ELF-1 (cell line): ENCODE measurements at places on chromosomes 4 and X.

DNA sequence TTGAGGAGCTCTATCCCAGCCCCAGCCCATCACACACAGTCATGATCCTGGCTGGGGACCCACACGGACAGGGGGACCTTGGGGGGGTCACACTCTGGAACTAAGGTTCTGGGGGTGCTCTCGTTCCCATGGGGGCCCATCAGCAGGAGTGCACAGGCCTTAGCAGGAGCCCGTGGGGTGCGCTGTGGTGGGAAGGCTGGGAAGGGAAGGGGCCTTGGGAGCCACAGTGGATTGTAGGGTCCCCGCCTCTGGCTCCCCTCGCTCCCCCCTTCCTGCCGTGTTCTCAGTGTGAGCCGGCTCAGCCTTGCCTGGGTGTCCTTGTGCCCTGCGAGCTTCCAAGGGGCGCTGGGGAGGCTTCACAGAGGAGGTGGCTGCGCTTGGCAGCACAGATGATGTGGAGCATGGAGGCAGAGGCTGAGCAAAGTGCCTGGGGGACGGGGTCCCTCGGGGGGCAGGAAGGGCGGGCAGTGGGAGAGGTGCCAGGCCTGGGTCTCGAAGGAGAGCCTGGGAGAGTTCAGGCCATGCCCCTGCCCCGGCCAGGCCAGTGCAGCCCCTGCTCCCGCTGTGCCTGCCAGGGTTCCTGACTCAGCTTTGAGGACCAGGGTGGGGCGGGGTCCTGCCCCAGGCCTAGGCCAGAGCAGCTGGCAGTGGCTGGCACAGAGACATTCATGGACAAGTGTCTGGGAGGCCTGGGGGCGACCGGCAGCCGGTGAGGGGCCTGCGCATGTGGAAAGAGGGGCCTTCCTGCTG is 5.5 kb upstream of the HGFAC start:
- no peak for DNase-seq

DNA sequence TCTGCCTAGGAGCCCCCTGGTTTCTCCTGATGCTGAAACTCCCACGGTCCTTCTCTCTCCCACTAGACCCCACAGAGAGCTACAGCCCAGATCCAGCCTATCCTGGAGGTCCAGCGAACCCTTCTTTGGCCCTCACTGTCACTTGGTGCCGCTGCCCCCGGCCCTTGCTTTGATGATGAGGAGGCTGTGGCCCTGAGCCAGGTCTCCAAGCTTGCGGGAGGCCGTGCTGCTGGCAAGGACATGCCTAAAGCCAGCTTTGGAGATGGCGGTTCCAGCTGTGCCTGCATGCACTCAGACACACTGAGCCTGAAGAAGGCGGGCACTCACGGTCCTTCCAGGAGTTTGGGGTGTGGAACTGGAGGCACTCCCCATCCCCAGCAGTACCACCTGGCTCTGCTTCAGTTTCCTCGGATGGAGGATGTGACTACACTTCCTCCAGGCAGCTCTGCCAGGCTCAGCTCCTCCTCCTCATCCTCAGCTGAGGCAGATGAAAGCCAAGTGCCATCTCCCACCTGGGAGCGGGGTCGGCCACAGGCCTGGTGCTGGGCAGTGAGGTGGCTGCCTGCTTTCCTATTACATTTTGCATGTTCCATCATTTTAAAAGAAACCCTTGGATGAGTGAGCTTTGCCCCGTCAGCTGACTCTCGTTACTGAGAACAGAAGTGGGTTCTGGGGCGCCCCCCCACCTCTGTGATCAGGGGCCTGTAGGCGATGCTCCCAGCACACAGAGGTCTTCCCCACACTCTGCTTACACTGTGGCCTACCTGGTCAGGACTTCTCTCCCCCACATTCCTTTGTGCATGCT is 9.0 kb downstream of the TNIP2 start:
- no peak for DNase-seq

DNA sequence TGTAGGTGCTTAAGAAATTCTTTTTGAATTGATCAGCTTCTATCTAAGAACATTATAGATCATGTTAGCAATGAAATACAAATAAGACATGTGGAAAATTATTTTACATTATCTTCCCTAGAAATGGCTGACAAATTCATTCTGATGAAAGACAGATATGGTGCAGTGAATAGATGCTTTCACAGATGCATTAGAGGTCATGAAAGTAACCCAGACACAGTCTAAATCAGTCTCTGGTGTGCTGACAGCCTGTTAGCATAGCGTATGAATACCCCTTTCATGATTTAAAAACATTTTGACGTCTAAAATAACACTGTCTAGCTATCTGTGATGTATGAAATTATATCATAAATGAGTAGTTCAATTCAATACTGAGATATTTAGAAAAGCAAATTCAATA is 180.9 kb downstream of the UNC5C start:
- DNase-seq = no peak

GRCh38 chrX:72045141-72045540 is 86.6 kb downstream of the RTL5 start:
- no peak for DNase-seq

GRCh38 chrX:3263681-3264126 is 82.7 kb downstream of the MXRA5 start:
- no peak for DNase-seq

DNA sequence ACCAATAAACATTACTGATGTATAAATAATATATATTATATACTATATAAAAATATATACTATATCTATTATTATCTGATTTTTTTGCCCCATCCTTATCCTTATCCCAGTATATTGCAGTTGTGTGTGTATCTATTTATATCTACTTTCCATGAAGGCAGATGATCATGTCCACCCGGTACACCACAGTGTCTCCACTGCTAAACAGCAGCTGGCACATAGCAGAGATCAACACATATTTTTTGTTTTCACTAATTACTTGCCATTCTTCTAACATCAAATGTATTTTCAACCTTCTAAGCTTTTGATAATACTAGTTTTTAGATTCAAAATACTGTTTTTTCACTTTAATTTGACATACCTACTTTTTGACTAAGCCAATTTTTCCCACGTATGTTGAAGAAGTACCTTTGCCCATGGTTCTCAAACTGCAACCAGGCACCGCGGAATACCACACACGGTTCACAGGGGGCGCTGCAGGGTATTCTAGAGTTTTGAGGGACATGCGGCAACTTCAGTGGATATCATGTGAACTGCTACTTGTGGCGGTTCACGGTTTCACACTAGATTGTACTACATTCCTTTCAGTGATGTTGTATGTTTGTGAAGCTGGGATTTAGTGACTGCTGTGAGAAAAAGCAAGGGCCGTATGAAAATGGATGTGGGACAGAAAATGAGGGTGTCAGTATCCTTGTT is 182.5 kb upstream of the NPY2R start:
- peak; percentile 74 for DNase-seq

DNA sequence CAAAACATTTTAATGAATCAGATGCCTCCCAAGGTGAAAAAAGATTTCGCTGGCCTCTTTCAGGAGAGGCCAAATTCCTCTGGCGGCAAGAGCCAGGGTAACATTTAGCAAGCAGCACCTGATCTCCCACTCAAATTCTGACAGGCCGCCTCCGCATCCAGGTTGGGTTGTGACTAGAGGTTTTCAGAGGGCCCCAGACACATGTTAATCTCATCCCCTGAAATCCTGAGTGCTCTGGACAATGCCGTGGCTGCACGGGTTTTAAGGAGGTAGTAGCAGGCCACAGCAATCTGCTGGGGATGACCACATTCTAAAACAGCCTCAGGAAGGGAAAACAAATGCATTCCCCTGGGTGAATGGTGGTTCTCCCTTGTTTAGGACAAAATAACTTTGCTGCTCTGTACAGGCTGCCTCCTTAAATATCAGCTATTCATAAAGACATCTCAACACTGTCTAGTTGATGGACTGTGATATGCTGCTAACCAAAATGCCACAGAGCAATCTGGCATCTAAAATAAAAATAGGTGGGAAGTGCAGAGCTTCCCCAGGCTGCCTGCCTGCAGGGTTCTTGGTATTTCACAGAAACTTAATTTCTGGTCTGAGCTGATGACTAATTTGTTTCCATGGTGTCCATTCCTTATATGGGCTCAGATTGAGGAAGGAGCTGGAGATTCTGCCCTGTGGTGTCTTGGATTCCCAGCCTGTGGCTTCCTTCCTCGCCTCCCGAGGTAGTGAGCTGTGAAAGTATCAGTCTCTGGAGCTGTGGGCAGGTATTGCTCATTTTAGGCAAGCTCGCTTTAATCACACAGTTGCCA is 202.0 kb downstream of the DCLK2 start:
- DNase-seq = peak; percentile 55

DNA sequence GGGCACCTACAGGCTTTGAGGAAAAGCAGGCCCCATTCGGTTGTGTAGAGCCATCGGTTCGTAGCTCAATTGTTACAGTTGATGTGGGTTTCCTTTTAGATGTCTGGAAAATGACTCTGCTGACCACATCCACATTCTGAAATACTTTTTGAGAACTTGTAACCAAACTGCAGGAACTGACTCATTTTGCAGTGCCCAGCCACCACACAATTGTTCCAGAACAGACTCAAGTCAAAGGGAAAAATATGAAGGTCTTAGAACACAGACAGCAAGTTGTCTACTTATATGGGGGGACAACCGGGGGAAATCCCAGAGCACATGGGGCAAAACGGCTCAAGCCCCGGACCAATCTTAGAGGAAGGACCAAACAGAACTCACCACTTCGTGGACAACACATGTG is 557.6 kb upstream of the DIPK2B start:
- DNase-seq = no peak

DNA sequence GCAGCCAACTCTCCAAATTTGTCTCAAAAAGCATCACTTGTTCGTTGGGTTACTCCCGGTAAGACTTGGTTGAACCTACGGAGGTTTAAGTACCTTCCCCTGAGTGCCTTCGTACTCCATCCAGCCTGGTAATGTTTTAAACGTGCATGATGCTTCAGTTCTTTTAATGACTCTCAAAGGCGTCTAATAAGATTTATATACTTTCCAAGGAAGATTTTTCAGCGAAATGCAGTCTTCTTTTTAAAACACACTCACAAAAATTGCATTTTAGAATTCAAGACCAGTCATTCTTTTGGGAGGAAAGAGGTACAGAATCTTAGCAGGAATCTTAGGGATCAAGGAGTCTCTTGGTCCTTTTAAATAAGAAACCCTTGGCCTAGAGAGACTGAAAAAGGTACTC is 430 bp upstream of the TRPC3 start:
- no peak for DNase-seq
